ENCODE measurements at places on chromosomes 2 and 18. TPM values are rescaled to one million over a fixed set of nuclear protein-coding genes. Genes with fewer than 3 reads are reported as not detected.

The RIT2 gene
- 29.3 TPM for total RNA-seq

The KIAA2012 gene
- total RNA-seq, result 0.82 TPM

The UPP2 gene
- 1.6 TPM for total RNA-seq

The CNGA3 gene
- 1.2 TPM for total RNA-seq

The ITPRIPL1 gene
- total RNA-seq, result 4.9 TPM
